Omental fat pad (tissue), 4 donors: ENCODE measurements at places on chromosomes 5 and 9.

- DNase-seq, result no peak
These were observed 104.0 kb upstream of the SARDH start for GRCh38 chr9:133842174-133842573.

DNA sequence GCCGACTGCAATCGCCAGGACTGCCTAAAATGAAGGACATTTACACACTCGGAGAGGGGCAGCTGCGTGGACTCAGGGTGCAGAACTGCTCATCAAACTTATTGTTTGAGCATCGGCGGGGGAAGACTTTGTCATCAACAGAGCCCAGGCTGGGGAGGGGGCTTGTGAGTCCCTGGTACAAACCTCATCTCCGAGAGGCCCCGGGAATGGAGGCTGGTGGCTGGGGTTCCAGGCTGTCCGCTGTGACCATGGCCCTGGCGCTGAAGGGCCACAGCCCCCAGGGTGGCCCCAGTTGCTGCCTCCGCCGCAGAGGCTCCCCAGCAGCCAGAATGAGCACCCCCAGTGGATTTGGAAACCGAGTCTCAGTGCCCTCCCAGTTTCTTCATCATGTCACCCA lies 46.1 kb upstream of the RNU6ATAC start:
- peak; percentile 17 for DNase-seq

DNA sequence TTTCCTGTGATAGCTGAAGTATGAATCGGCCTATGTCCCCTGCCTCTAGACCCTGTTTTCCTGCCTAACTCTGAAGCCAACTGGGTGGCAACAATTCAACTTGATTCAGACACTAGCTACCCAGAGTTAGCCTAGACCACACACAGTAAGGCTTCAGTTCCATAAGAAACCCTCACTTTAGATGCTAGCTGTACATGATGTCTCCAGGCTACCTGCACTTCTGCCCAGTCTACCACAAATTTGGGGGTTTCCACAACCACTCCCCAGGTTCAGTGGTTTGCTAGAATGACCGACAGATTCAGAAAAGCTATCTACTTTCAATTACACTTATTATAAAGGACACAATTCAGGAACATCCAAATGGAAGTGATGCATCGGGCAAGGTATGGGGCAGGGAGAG lies 119.4 kb upstream of the VLDLR start:
- no peak for DNase-seq

GRCh38 chr5:40402007-40402364 lies 277.7 kb upstream of the PTGER4 start:
- no peak for DNase-seq

- peak; percentile 29 for DNase-seq
These were observed at the start of gene FBP1 for GRCh38 chr9:94639061-94639998. Gene FBP1, minus strand, starts transcription at chr9:94639518. Its CDS starts 208 bp downstream, at chr9:94639310.

DNA sequence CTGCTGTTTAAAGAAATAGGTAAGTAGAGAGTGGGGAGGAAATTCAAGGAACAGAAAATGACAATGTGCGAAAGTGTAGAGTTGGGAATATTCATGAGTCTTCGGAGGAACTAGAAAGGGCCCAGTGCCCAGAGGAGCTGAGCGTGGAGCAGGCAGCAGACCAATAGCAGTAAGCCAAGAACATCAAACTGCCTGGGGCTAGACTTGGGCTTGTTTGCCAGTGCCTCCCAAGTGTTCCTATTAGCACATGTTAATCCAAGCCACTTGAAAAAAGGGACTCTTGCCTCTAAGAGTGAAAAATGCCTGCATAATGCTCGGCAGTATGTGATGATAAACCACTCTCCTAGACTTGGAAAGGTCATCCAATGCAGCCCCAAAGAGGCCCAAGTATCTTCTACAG lies 1.2 kb upstream of the TAL2 start:
- DNase-seq, result no peak

DNA sequence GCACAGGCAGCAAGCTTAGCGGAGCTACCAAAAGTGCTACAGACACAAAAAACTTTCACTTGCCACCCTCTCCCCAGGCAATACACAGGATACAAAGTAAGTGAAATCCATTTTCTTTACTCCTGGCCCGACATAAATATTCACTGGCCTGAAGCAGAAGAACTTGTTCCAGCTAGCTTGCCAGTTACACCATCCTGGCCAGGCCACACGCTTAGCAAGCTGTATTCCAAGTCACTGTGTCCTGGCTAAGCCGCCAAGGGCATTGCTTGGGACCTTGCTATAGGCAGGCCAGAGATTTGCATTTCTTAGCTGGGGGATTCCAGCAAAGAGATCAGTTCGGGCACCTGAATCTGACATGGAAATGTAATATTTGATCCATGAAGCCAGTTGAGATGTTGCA lies 71.0 kb upstream of the SLC1A3 start:
- DNase-seq, result no peak

- peak; percentile 23 for DNase-seq
These were observed 11.5 kb downstream of the SARDH start for GRCh38 chr9:133726401-133727276.

- DNase-seq, result no peak
These were observed 20.6 kb downstream of the PSMB7 start for GRCh38 chr9:124394596-124394995.

DNA sequence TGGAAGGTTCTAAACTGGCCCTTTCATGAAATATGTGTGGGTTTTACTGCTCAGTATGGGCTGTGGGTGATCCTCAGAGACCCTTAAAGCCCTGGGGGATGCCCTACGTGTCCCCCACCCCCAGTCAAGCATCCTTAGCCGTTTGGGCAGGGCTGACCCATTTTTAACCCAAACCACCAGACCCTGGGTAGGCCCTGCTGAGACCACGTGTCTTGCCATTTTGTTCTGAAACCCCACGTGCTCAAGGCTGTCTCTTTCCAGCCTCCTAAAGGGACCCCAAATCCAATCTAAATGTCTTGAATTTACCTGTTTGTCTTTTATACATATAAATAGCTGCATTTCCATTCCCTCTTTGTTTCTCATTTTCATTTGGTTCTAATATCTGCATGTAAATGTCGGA lies 94.9 kb downstream of the PAX5 start:
- no peak for DNase-seq

GRCh38 chr5:118017536-118017935 lies 970.8 kb downstream of the DTWD2 start:
- no peak for DNase-seq

DNA sequence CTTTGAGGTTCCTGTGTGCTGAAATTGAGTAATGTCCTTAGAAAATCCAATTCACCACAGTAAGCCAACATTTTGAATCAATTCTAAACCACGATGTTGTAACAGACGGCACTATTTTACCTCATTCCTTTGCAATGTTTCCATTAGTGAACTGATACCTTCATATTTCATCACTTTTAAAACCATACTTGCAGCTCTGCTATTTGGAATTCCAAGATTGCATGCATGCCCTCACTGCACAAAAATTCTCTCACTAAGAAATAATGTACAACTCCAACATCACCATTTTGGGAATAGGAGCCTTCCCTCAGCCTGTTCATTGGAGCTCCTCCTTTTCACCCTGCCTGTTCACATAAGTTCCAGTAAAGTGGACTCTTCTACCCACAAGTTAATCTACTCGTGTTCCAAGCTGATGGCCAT lies 74.8 kb upstream of the TGFBR1 start:
- DNase-seq, result no peak

DNA sequence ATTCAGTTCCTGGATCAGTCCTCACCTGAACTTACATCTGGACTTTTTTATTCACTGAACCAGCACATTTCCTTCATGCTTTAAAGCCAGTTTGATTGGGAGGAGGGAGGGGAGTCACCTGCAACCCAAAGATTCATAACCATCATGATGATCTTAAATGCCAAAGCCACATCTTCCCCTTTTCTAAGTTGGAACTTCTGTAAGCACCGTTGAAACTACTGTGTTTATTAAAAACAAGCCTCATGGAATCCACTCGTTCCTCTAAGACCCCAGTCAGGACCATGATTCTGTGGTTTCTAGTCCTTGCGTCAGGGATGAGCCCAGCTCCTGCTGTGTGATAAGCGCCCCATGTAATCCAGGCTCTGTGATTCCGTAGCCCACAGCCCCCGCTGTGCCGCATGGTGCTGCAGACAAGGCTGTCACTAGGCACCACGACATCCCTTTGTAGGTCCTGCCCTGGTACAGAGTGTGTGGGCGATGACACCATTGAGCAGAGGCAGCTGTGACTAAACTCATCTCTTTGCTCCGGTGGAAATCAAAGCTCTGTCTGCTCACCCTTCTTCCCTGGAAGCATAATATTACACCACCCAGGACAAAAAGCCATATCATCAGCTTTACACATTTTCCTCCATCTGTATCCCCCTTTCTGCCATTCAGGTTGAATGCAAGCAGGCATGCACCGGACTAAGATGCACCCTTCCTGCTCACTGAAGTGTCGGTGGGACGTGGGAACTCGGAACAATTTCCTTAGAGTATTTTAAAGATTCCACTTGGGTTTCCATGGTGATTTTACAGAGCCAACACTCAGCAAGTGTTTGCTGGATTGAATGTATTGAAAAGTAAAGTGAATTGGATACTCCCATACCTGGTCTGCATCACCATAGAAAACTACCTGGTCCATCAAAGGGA lies 132.0 kb upstream of the FSTL4 start:
- DNase-seq, result no peak

GRCh38 chr5:147140558-147140957 lies 94.3 kb upstream of the STK32A start:
- DNase-seq, result no peak

DNA sequence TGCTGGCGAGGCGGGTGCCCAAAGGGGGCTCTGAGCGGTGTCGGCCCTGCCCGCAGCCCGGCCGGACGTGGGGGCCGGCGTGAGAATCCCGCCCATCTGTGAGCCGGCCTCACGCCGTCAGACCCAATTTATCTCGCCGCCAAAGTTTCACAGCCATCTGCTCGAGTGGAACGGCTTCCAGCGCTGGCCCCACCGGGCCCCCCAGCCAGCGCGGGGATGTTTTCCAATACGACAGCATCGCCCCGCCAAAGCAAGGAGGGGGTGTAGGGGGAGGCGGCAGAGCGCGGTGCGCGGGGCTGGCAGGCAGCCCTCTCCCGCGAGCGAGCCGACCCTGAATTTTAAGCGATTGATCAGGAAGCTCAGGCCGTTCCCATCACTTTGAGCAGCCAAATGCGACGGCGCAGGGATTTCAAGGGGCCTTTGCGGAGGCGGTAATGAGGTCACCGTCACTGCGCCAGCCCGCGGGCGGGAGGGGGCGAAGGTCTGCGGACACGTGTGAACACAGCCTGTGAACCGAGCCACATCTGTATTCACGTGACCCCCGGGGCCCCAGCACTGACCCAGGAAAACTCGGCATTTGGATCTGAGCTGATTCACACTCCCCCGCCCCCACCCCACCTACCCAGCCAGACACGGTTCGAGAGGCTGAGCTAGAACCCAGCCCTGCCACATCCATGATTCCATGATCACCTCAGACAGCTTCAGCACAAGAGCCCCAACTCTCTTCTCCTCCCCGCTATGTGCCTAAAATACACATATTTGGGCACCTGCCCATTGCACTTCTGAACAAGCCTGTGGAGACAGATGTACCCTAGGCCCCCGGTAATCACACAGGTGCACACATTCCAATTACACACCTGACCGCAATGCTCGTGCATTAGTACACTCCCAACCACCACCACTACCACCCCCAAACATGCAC lies 47.8 kb upstream of the PSD2 start:
- peak; percentile 41 for DNase-seq

GRCh38 chr9:126030716-126031115 lies 283.5 kb downstream of the PBX3 start:
- DNase-seq, result no peak

DNA sequence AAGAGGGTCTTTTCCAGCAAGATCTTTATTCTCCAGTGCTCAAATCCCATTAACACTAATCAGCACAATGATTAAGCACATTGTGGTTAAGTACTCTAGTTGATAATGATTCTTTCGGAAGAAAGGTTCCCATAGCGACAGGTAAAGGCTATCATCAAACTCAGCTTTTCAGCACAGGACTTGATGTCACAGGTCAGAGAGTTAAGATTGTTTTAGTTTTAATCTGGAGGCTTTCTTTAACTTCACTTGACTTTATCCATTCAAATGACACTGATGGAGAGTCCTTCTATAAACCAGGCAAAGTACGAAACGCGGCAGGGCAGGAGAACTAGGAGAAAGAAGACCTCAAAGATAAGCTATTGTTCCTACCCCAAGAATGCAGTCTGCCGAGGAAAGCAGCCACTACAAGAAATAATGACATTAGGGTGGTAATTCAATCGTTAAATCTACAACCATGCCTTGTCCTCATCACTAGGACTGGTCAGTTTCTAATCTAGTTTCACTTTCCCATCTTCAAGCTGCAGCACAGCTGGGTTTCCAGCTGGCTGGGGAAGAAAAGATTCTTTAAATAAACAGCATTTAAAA lies 4.6 kb downstream of the NRG2 start:
- DNase-seq, result no peak

- no peak for DNase-seq
These were observed 695.4 kb upstream of the CDH18 start for GRCh38 chr5:20683241-20683940.
